ENCODE measurements at places on chromosomes 11 and 22. TPM values are rescaled to one million over a fixed set of nuclear protein-coding genes. Genes with fewer than 3 reads are reported as not detected.

DNA sequence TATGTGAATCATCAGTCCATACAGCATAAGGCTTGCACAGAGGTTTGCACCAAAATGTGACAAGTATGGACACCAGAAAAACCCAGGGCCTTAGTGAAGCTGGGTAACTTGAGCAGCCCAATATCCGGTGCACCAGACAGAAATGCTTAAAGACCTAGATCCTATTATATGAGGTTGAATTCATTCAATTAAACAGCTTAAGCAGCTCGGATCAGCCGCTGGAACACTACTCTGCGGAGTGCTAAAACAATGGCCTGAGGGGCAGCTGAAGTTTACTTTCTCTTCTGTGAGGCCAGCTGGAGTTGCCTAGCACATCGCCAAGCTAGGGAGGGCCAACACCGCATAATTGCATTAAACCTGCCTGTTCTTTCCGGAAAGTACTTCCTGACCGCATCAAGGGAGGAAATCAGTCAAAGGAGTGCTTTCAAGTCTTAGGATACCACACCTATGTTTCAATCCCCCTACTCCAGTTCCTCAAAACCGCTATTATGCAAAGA is 17.0 kb upstream of the FAM181B start:
- no peak overlapping the region for H3K27ac ChIP-seq
- no peak overlapping the region for H3K4me3 ChIP-seq
- no peak for DNase-seq
- peaks cover 16% of the 10 kb centered on the region for H3K4me1 ChIP-seq
- peaks cover 1% of the 10 kb centered on the region for H3K27me3 ChIP-seq

GRCh38 chr11:130612291-130612851 is 163.9 kb downstream of the ADAMTS15 start:
- no peak for DNase-seq
- H3K4me1 ChIP-seq = no peaks in the 10 kb centered on the region
- no peak overlapping the region for H3K4me3 ChIP-seq

DNA sequence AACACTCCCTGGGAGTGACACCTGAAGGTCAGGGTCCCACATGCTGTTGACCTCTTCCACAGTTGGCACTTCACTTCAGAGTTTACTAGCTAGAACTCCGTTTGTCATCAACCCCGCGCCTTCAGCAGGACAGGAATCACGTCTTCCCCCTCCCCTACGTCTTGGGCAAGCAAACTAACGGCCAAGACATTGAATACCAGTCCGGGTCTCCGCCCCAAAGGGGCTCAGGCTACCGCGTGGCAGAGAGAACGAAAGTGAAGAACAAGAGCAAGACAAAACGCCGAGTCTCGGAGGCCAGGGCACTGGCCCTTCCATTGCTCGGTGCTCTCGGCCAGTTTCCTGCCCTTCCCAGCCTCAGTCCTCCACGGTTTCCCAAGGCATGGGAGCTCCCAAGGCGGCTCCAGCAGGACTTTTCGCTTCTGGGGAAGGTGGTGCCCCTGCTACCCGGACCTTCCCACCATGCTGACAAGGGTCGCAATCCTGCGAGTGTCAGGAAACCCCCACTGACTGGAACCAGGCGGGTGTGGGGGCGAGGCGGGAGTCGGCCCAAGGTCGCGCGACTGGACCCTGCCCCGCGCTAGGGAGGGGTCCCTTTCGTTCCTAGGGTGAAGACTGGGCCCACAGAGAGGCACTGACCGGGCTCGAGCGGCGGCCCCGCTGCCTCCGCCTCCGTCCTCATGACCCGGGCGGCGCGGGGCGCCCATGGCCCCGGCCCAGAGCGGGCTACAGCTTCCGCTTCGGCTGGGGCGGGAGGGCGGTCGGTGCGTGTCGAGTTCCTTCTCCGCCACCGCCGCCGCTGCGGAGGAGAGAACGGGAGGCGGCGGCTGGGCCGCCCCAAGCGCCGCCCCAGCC is at the start of gene GUCD1:
TSS of gene GUCD1 (minus strand) at position 826 of the 852 bp plus-strand sequence. CDS start at position 679, 147 bp downstream.
- H3K36me3 ChIP-seq = peaks cover 39% of the 10 kb centered on the region
- H3K4me3 ChIP-seq = peak within 1 kb of the TSS; percentile 99
- peak within 1 kb of the TSS; percentile 93 for H3K27ac ChIP-seq
- peak; percentile 41 for DNase-seq
- no peaks in the 10 kb centered on the region for H3K27me3 ChIP-seq
- H3K4me1 ChIP-seq = peaks cover 58% of the 10 kb centered on the region

DNA sequence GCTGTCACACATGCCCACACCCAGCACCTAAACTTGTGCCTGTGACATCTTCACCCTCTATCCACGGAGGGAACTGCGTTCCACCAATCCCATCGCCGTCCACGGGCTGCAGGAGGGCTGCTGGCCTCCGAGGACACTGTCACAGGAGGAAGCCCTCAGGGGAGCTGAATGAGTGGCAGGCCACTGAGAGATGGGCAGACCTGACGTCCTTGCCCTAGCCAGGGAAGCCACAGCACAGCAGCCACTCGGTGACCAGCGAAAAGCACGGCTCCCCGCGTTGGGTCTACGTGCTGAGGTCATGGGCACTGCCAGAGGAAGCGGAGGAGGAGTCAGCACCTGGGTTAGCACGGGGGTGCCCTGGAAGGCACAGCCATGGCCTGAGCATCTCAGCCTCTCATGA is 50.5 kb downstream of the IGSF9B start:
- H3K36me3 ChIP-seq = peaks cover 57% of the 10 kb centered on the region
- DNase-seq = no peak
- H3K4me1 ChIP-seq = no peaks in the 10 kb centered on the region
- no peak overlapping the region for H3K27ac ChIP-seq
- H3K4me3 ChIP-seq = no peak overlapping the region

GRCh38 chr11:121449626-121450025 is 2.5 kb upstream of the SORL1 start:
- DNase-seq = no peak
- peaks cover 81% of the 10 kb centered on the region for H3K4me1 ChIP-seq
- peak overlapping the region; percentile 90 for H3K27ac ChIP-seq
- H3K36me3 ChIP-seq = peaks cover 46% of the 10 kb centered on the region
- H3K27me3 ChIP-seq = no peaks in the 10 kb centered on the region

DNA sequence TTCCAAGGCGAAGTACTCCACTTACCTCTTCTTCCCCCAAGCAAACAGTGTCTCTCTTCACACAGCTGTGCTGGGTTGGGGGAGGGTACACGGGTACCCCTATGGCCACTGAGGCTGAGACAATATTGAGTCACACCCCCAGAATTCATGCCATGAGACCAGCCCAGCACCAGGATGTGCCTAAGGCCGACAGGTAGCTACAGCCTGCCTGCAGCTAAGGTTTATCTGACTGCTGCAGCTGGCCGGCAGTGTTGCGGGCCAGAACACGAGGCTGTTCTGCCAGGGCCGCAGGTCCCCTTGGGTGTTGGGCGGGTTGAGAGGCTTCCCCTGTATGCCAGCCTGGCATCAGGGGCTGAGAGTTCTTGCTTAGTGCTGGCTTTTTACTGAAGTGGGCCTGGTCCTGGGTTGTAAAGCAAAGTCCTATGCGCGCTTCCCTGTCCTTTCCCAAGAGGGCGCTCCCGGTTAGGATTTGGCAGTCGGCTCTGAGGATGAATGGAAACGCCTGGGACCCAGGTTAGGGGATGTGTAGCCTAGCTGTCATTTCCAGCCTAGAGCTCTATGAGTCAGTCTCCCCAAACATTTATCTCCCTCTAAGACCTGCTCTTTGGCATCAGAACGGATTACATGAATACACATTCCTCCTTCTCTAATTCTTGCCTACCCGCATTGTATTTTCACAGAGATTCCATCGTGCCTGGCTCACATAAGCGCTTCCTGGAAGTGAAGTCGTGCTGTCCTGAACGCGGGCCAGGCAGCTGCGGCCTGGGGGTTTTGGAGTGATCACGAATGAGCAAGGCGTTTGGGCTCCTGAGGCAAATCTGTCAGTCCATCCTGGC is 7.1 kb downstream of the USP18 start:
- peaks cover 65% of the 10 kb centered on the region for H3K36me3 ChIP-seq
- peak; percentile 30 for DNase-seq
- H3K4me1 ChIP-seq = peaks cover 33% of the 10 kb centered on the region
- no peak overlapping the region for H3K4me3 ChIP-seq
- no peaks in the 10 kb centered on the region for H3K27me3 ChIP-seq
- H3K27ac ChIP-seq = no peak overlapping the region

- H3K4me3 ChIP-seq = no peak overlapping the region
- no peaks in the 10 kb centered on the region for H3K4me1 ChIP-seq
- H3K27ac ChIP-seq = no peak overlapping the region
- no peak for DNase-seq
- no peaks in the 10 kb centered on the region for H3K36me3 ChIP-seq
Observed at GRCh38 chr11:24513479-24514218, 16.8 kb downstream of the LUZP2 start.

- peaks cover 2% of the 10 kb centered on the region for H3K27me3 ChIP-seq
- H3K4me1 ChIP-seq = peaks cover 4% of the 10 kb centered on the region
- no peak overlapping the region for H3K27ac ChIP-seq
- H3K36me3 ChIP-seq = no peaks in the 10 kb centered on the region
- DNase-seq = no peak
Observed at GRCh38 chr11:1342946-1343345, 33.5 kb upstream of the TOLLIP start.

- no peaks in the 10 kb centered on the region for H3K27me3 ChIP-seq
- no peak overlapping the region for H3K27ac ChIP-seq
- H3K4me3 ChIP-seq = no peak overlapping the region
- H3K4me1 ChIP-seq = no peaks in the 10 kb centered on the region
Observed at GRCh38 chr22:26798462-26799065, 141.2 kb downstream of the MIAT start.

- H3K27ac ChIP-seq = peak overlapping the region; percentile 80
- peaks cover 99% of the 10 kb centered on the region for H3K4me1 ChIP-seq
- H3K4me3 ChIP-seq = peak overlapping the region; percentile 44
- peaks cover 98% of the 10 kb centered on the region for H3K36me3 ChIP-seq
- no peaks in the 10 kb centered on the region for H3K27me3 ChIP-seq
- DNase-seq = no peak
Observed at GRCh38 chr11:128471138-128471661, 116.2 kb downstream of the ETS1 start.

DNA sequence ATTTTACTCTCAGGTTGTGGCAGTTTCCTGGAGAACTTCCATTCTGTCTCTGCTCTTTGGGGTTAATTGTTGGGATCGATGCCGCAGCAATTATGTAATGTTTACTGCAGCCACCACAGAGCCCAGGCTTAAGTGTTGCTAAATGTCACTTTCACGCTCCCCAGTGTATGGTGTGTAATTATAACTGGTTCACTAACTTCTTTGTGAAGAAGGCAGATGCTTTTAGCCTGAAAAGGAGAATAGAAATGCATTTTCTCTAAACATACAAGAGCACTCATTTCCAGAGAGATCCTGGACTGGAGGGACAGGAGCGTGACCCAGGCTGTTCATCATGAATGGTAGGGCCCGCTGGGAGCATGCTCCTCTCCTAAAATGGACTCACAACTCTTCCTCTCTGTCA is 132.2 kb upstream of the PLET1 start:
- H3K36me3 ChIP-seq = no peaks in the 10 kb centered on the region
- H3K27ac ChIP-seq = no peak overlapping the region
- no peaks in the 10 kb centered on the region for H3K4me1 ChIP-seq
- no peak overlapping the region for H3K4me3 ChIP-seq
- peaks cover 2% of the 10 kb centered on the region for H3K27me3 ChIP-seq

DNA sequence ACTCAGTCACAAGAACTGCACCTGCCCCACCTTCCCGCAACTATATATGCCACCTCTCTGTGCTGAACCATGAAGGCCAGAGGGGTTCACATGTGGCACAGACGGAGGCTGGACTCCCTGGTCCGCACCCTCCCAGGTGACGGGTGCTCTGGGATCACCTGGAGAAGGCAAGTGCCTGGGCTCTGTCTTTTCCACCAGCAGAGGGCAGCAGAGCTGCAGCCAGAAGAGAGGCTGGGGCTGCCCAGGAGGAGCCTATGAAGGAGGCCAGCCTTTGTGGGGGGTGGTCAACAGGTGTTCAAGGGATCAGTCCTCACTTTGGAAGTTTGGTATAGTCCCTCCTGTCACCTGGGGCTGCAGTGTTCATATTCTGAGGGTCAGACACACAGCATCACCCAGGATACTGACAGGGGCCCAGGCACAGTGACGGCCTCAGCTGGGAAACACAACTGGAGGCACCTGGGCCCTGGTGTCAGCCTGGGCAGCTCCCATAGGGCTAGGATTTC is 39.2 kb upstream of the IGLL5 start:
- no peaks in the 10 kb centered on the region for H3K36me3 ChIP-seq
- DNase-seq = peak; percentile 74
- no peak overlapping the region for H3K4me3 ChIP-seq
- H3K27me3 ChIP-seq = peaks cover 28% of the 10 kb centered on the region
- H3K27ac ChIP-seq = no peak overlapping the region

GRCh38 chr11:58940028-58940427 is 740 bp downstream of the GLYATL1 start:
- no peak overlapping the region for H3K4me3 ChIP-seq
- H3K4me1 ChIP-seq = no peaks in the 10 kb centered on the region
- no peaks in the 10 kb centered on the region for H3K36me3 ChIP-seq
- H3K27me3 ChIP-seq = peaks cover 3% of the 10 kb centered on the region

- H3K27me3 ChIP-seq = no peaks in the 10 kb centered on the region
- no peak overlapping the region for H3K27ac ChIP-seq
- DNase-seq = no peak
- H3K4me1 ChIP-seq = no peaks in the 10 kb centered on the region
- H3K4me3 ChIP-seq = no peak overlapping the region
Observed at GRCh38 chr11:94295534-94295933, 8.8 kb upstream of the IZUMO1R start.

DNA sequence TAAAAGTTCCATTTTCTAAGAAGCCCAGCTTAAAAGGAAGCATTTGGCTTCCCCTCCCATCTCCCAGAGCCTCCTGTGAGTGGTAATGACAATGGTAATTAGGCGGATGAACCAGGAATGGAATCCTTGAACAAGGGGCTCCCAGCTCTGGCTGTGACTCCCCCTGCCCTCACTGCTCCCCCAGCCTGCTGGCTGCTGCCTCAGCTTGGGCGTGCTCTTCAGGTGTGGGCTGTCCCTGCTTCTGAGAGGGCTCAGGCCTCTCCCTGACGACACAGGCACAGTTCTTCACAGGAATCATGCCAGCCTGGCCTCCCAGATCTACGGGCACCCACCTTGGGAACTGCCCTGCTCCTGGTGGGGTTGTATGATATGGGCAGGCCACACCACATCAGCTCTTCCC is 81.7 kb upstream of the NARS2 start:
- peaks cover 4% of the 10 kb centered on the region for H3K4me1 ChIP-seq
- no peak overlapping the region for H3K27ac ChIP-seq
- no peaks in the 10 kb centered on the region for H3K36me3 ChIP-seq
- no peak for DNase-seq
- H3K27me3 ChIP-seq = peaks cover 2% of the 10 kb centered on the region

DNA sequence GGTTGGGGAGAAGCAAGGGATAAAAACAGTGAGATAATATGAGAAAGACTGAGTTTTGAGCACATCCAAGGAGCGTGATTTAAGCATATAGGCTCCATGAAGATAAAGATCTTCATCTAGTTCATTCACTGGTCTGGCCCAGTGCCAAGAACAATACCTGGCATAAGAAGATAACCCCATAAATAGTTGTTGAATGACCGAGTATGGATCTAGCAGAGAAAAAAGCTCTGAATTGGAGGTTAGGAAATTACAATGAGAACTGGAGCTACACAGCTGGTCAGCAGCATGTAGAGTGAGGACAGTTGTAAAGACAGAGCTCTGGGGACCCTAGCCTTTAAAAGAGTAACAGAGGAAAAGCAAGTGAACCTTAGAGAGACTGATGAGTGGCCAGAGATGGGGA is 33.0 kb upstream of the PAK1 start:
- no peak for DNase-seq
- no peaks in the 10 kb centered on the region for H3K36me3 ChIP-seq
- no peak overlapping the region for H3K4me3 ChIP-seq
- no peak overlapping the region for H3K27ac ChIP-seq

- H3K27me3 ChIP-seq = peaks cover 2% of the 10 kb centered on the region
- H3K4me3 ChIP-seq = no peak overlapping the region
- DNase-seq = no peak
Observed at GRCh38 chr11:20654038-20654437, 15.3 kb upstream of the NELL1 start.

The LRRC55 gene
- not detected for total RNA-seq

The CCDC89 gene
- total RNA-seq = 1.1 TPM

The OR52I1 gene
- not detected for total RNA-seq

The GDPD4 gene
- not detected for total RNA-seq

The C11orf86 gene
- total RNA-seq = not detected

The OR52W1 gene
- total RNA-seq = not detected

The TYMP gene
- total RNA-seq = 89.1 TPM
